Ovary (tissue), 10 donors: ENCODE measurements at places on chromosomes 3 and 15. TPM values are rescaled to one million over a fixed set of nuclear protein-coding genes. Genes with fewer than 3 reads are reported as not detected.
A peak's percentile ranks its signal among the peaks of the same experiment; 100 is the strongest.

DNA sequence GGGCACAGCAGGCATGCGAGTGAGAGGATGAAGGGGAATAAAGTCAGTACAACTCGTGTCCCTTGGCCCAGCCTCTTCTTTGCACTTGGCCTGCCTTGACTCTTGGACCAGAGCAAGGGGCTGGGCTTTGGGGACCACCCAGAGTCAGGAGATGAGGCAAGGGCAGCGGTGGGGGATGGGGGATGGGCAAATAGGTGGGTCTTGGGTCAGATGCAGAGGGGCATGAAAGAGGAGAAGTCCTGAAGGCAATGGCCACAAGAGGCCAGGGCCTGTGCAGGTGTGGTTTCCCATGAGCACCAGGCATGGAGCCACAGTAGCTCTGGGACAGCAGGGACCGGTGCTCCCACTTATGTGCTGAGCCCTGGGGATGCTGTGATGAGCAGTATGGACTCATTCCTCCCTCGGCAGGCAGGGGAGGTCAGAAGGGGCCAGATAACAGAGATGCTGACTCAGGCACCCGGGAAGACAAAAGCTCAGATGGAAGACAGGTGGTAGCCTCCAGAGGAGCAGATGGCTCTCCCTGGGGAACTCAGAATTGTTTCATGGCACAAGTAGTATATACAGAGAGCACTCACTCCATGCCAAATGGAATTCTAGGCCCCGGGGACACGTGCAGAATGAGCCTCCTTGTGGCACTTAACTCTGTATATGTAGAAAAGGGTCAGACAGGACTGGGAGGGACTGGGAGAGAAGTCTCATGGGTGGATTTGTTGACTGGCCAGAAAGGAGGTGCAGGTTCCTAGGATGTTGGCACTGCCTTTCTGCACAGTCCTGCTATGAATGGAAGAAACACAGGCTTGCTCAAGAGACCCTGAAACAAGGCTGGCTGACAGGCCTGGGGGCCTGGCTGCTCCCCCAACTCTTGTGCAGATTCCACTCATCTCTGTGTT is 14.3 kb downstream of the ZBTB47 start:
- DNase-seq, result peak; percentile 45
- H3K4me1 ChIP-seq, result peaks cover 11% of the 10 kb centered on the region
- no peak overlapping the region for H3K4me3 ChIP-seq
- no peak overlapping the region for H3K27ac ChIP-seq
- H3K36me3 ChIP-seq, result no peaks in the 10 kb centered on the region

- H3K4me3 ChIP-seq, result no peak overlapping the region
- H3K36me3 ChIP-seq, result no peaks in the 10 kb centered on the region
- H3K4me1 ChIP-seq, result no peaks in the 10 kb centered on the region
- H3K27me3 ChIP-seq, result no peaks in the 10 kb centered on the region
Observed at GRCh38 chr3:153442386-153442785, 280.4 kb downstream of the RAP2B start.

Gene ALCAM
- total RNA-seq, result 25.0 TPM

DNA sequence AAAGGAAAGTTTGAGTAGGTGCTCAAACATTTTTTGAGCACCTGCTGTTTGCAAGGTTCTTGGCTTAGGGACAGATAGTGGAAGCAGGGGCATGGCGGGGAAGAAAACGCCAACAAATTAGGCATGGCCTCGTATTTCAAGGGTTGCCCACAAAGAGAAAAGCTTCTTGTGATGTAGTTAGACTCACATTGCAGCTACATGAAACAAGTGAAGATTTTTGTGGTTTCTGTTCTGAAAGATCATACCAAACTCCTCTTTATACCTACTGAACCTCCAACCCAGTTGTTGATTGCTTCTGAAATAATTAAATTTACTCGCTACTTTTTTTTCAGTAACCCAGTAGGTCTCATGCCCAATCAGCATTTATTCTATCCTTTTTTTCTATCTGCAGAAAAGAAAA is 23.5 kb upstream of the RARB start:
- no peaks in the 10 kb centered on the region for H3K36me3 ChIP-seq
- no peak overlapping the region for H3K27ac ChIP-seq
- no peaks in the 10 kb centered on the region for H3K27me3 ChIP-seq
- H3K4me1 ChIP-seq, result no peaks in the 10 kb centered on the region
- DNase-seq, result no peak

- H3K27me3 ChIP-seq, result no peaks in the 10 kb centered on the region
- no peaks in the 10 kb centered on the region for H3K36me3 ChIP-seq
- no peak for DNase-seq
- H3K4me3 ChIP-seq, result no peak overlapping the region
Observed at GRCh38 chr3:157408499-157409149, 28.0 kb upstream of the PTX3 start.

Gene ACAD9
- 32.7 TPM for total RNA-seq

GRCh38 chr15:74202452-74203401 is at the start of gene STRA6:
Gene STRA6 (minus strand): TSS chr15:74202787. CDS start chr15:74202267, 520 bp downstream.
- H3K4me1 ChIP-seq, result peaks cover 18% of the 10 kb centered on the region
- H3K27me3 ChIP-seq, result no peaks in the 10 kb centered on the region
- H3K36me3 ChIP-seq, result no peaks in the 10 kb centered on the region
- H3K27ac ChIP-seq, result peak within 1 kb of the TSS; percentile 69

DNA sequence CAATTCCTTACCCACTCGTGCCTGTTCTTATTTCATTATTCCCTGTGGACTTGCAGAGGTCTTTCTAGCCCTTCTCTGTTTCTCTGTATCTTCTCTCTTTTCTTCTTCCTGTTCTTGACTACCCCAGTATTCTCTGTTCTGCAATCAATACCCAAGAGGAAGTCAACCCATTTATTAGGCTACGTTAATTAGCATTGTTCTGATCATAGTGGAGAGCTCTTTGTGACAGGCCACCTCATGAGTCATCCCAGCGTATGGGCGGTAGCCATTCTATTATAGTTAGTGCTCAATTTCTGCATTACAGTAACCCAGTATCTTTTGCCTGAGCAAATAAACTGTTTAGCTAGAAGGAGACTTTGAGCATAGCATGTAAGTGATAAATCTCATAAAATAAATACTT is 259.5 kb upstream of the GRM7 start:
- no peaks in the 10 kb centered on the region for H3K27me3 ChIP-seq
- H3K36me3 ChIP-seq, result no peaks in the 10 kb centered on the region
- no peaks in the 10 kb centered on the region for H3K4me1 ChIP-seq
- H3K27ac ChIP-seq, result no peak overlapping the region

DNA sequence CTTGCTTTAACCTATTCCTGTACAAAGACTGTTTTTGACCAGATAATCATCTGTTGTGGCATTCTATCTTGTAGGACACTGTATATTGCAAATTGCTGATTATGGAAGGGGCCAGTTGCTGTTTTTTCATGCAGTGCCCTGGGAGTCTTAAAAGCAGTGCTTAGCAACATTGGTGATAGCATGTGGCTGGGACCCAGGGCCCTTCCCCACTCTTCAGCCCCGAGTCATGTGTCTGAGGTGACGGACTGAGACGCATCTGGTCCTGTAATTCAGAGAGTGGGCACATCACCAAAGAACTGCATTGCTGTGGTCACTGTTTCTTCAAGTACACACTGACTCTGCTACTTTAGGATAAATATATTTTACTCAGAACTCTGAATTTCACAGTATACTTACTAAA is 63.4 kb downstream of the SNRK start:
- H3K4me1 ChIP-seq, result peaks cover 2% of the 10 kb centered on the region
- no peak for DNase-seq
- no peaks in the 10 kb centered on the region for H3K27me3 ChIP-seq

DNA sequence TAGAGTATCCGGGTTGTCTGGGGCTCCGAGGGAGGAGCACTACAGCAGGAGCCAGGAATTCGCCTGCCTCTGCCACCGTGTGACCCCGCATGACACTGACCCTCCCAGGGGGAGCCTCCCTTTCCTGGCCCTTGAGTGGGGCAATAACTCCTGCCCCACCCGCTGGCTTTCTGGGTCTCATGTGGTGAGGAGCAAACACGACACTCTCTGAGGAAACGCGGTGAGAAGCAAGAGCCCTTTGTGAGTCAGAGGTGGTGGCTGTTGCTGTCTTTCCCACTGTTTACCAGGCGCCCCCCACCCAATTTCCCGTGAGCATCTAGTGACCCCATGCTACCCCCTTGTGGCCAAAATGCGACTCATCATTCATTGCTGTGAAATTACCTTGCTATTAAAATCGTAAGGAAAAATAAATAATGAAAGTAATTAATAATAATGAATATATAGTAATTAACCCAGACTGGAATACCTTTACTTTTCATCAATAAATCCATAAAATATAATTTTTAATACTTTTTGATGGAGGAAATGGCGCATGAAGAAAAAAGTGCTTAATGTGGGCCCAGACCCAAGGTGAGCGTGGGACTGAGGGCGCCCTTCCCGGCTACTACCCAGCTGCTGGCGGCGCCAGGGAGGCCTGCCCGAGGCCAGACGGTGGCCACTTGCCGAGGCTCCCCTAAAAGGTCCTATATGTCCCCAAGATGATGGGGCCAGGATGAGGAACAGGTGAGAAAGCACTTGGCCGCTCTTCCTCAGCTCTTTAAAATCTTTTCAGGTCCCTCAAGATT is 29.3 kb downstream of the CCNL1 start:
- H3K4me1 ChIP-seq, result peaks cover 10% of the 10 kb centered on the region
- H3K27me3 ChIP-seq, result no peaks in the 10 kb centered on the region
- no peaks in the 10 kb centered on the region for H3K36me3 ChIP-seq
- DNase-seq, result peak; percentile 56
- peak overlapping the region; percentile 26 for H3K27ac ChIP-seq
- H3K4me3 ChIP-seq, result no peak overlapping the region

Gene AMT
- 12.8 TPM for total RNA-seq

DNA sequence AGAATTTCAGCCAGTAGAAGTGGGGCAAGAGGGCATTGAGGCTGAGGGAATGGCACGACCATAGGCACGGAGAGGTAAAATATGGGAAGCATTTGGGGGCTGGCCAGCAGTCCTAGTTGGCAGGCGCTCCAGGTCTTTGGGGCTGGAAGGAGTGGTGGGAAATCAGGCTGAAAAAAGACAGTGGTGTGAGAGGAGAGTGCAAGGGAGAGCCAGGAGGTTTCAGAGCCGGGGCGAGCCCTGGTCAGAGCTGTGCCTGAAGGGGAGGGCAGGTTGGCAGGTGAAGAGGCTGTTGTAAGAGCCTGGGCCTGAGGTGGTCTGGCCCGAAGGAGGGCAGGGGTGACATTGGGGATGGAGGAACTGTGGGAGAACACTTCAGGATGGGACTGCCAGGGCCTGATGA is 1.6 kb upstream of the IDH3A start:
- H3K27ac ChIP-seq, result no peak overlapping the region
- DNase-seq, result no peak
- H3K4me3 ChIP-seq, result no peak overlapping the region
- no peaks in the 10 kb centered on the region for H3K27me3 ChIP-seq

GRCh38 chr3:30393079-30393478 is 213.3 kb upstream of the TGFBR2 start:
- H3K4me3 ChIP-seq, result no peak overlapping the region
- no peak overlapping the region for H3K27ac ChIP-seq
- H3K4me1 ChIP-seq, result no peaks in the 10 kb centered on the region
- H3K36me3 ChIP-seq, result no peaks in the 10 kb centered on the region

- no peak overlapping the region for H3K27ac ChIP-seq
- no peaks in the 10 kb centered on the region for H3K36me3 ChIP-seq
- no peak for DNase-seq
- H3K27me3 ChIP-seq, result no peaks in the 10 kb centered on the region
- H3K4me1 ChIP-seq, result peaks cover 4% of the 10 kb centered on the region
Observed at GRCh38 chr15:31438601-31439265, 112.1 kb downstream of the KLF13 start.

Gene ANKDD1A
- 10.2 TPM for total RNA-seq

Gene CASR
- total RNA-seq, result 0.12 TPM

- no peak for DNase-seq
- H3K4me3 ChIP-seq, result peak overlapping the region; percentile 70
- H3K36me3 ChIP-seq, result no peaks in the 10 kb centered on the region
- H3K4me1 ChIP-seq, result peaks cover 2% of the 10 kb centered on the region
Observed at GRCh38 chr15:84714821-84715220, 1.1 kb downstream of the SEC11A start.
